Stimulated activated CD4-positive, alpha-beta T cell treated with anti-CD3 and anti-CD28 coated beads, Interleukin-12 subunit alpha, Interleukin-12 subunit beta, amount 100 ng/mL, for 4 hours (primary cell): ENCODE measurements at places on chromosomes 11 and 22.

GRCh38 chr22:19376247-19376646 lies 55.3 kb downstream of the HIRA start:
- no peak for DNase-seq

DNA sequence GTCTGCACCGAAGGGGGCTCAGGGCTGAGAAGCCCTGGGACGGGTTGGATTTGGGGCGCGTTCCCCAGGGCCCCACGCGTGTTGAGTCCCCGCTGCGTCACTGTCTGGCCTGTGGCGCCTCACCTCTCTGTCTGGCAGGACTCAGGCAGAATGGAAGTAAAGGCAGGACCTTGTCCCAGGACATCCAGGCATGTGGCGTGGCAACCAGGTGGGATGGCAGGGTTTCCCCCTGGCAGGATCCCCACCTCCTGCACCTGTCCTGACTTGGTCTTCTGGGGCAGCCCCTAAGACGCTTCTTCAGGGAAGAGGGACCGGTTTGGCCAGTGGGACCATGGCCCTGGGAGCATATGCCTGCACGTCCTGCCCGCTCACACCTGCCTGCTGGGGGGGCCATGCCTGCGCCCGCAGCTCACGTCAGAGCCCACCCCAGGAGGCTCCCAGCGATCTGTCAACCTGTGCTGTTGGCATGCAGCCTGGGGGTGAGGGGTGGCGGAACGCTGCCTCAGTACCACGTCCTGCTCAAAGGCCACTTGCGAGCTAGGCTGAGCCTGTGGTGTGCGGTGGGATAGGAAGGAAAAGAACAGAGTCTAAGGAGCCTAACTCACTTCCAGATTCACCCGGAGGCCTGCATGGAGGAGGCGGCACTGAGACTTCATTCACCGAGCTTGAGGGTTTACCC lies 72.7 kb downstream of the KCNQ1 start:
- no peak for DNase-seq

DNA sequence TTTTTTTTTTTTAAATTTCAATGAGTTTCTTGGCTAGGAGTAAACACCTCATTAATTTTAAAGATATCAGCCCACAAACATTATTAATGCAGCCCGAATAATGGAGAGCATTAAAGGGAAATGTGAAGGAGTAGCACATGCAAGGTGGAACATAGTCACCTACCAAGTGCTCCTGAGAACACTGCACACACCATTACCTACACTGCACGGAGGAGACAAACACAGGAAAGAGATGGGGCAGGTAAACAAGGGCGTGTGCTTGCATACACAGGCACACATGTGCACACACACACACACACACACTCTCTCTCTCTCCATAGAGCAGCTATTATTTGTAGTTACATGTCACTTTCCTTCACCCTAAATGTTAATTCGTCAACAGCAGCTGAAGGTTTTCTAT lies 30.2 kb downstream of the HTR3B start:
- DNase-seq: no peak

DNA sequence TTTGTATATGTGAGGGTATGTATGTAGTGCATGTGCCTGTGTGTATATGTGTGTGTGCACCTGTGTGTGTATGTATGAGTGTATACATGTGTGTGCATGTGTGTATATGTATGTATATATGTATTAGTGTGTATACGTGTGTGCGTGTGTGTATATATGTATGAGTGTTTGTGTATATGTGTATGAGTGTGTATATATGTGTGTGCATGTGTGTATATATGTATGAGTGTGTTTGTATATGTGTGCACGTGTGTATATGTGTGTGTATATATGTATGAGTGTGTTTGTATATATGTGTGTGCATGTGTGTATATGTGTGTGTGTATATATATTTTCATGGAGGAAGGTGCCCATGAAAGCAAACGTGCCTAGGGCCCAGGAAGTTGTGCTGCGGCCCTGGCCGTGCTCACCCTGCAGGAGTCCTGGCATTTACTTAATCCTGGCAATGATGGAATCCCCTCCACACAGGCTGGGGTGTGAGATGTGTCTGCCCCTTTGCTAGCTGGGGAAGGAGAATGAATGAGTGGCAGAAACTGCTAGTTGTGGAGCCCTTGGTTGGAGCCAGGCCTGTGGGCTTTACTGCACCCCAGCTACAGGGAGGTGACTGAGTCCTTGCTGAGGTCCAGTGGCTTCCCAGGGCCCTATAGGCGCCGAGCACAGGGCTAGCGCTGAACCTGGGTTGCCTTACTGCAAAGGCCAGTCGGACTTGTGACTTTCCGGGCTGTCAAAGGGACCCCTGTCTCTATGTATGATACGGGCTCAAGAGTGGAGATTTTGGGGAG lies 97.2 kb downstream of the MYO18B start:
- no peak for DNase-seq

GRCh38 chr11:65432686-65433582 lies 10.3 kb downstream of the NEAT1 start:
- DNase-seq: no peak

GRCh38 chr11:6979365-6979764 lies 40.8 kb downstream of the ZNF214 start:
- DNase-seq: no peak

DNA sequence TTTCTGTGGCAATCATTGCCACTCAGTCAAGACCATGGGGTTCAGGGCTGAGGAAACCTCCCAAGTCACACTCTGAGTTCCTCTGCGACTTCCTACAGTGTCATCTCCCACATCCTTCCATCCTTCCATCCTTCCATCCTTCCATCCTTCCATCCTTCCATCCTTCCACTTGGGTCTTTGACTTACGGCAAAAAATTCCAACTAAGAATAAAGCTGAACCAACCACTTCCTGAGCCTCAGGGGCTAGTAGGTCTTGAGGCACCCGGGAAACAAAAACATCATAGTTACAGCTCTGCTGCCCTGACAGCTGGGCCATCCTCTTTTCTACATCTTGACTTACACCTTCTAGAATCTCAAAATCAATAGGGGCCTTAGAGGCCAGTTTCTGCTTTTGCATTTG lies 32.1 kb downstream of the EHF start:
- DNase-seq: no peak

- DNase-seq: no peak
These were observed 1068.8 kb downstream of the DLG2 start for GRCh38 chr11:84558085-84558905.

- no peak for DNase-seq
These were observed 25.9 kb upstream of the LYVE1 start for GRCh38 chr11:10594407-10594806.

- DNase-seq: no peak
These were observed 82.9 kb downstream of the OSBP2 start for GRCh38 chr22:30777587-30777986.

- no peak for DNase-seq
These were observed 80.1 kb downstream of the EFCAB6 start for GRCh38 chr22:43731988-43732387.

DNA sequence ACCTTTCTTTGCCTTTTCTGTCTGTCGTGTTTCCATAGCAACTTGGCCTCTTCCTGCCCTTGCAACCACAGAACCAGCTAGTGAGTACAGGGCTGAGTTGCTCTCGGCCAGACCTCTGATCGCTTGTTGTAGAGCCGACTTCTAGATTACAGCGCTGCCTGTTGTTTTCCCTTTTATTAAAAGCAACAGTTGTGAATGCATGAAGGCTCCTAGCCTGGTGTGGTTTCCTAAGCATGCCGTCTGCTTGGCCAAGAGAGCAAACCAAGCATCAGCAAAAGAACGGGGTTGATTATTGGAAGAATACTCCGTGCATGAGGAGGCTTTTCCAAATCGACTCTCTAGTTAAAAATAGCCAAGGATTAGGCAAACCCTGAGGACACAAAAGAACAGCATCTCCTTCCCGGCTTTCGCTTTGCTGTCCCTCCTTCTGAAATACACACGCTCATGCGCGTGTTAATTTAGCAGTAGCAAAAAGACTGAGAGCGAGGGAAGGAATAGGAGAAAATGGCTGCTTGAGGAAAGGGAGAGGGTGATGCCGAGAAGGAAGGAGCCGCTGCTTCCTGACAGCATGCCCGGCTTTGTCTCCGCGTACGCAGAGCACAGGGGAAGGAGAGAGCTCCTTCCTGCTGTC lies 71.5 kb upstream of the TTC12 start:
- no peak for DNase-seq
